Thoracic aorta endothelial cell (primary cell): ENCODE measurements at places on chromosomes 12 and 14. TPM values are rescaled to one million over a fixed set of nuclear protein-coding genes. Genes with fewer than 3 reads are reported as not detected.

DNAH10 gene
- under 0.01 and 0.07 TPM in 2 replicates for total RNA-seq

BEST3 gene
- 0.07 and 0.13 TPM in 2 replicates for total RNA-seq

PDZRN4 gene
- not detected in 2 replicates for total RNA-seq

ATN1 gene
- 17.6 and 23.0 TPM in 2 replicates for total RNA-seq

RPGRIP1 gene
- not detected in 2 replicates for total RNA-seq

NGB gene
- not detected in 2 replicates for total RNA-seq

RFX4 gene
- total RNA-seq: not detected in 2 replicates

DIO2 gene
- 0.07 and 0.13 TPM in 2 replicates for total RNA-seq

SMOC1 gene
- 0.14 and 1.2 TPM in 2 replicates for total RNA-seq

GALNT6 gene
- total RNA-seq: 58.3 and 72.1 TPM in 2 replicates

KRT74 gene
- total RNA-seq: not detected in 2 replicates

RHNO1 gene
- 26.1 and 34.5 TPM in 2 replicates for total RNA-seq

ITGB7 gene
- not detected in 2 replicates for total RNA-seq

GLTP gene
- total RNA-seq: 78.3 and 85.6 TPM in 2 replicates
